Aorta (tissue), 5 donors: ENCODE measurements at places on chromosomes 7 and 10.

DNA sequence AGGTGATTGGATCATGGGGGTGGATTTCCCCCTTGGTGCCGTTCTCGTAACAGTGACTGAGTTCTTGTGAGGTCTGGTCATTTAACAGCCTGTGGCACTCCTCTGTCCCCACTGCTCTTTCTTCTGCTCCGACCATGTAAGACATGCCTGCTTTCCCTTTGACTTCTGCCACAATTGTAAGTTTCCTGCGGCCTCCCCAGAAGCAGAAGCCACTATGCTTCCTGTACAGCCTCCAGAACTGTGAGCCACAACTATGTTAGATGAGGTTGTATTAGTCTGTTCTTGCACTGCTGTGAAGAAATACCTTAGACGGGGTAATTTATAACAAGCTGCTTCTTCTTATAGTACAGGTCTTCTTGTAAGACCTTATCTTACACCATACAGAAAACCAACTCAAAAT, 241.7 kb upstream of the KLF14 start:
- DNase-seq, result no peak

DNA sequence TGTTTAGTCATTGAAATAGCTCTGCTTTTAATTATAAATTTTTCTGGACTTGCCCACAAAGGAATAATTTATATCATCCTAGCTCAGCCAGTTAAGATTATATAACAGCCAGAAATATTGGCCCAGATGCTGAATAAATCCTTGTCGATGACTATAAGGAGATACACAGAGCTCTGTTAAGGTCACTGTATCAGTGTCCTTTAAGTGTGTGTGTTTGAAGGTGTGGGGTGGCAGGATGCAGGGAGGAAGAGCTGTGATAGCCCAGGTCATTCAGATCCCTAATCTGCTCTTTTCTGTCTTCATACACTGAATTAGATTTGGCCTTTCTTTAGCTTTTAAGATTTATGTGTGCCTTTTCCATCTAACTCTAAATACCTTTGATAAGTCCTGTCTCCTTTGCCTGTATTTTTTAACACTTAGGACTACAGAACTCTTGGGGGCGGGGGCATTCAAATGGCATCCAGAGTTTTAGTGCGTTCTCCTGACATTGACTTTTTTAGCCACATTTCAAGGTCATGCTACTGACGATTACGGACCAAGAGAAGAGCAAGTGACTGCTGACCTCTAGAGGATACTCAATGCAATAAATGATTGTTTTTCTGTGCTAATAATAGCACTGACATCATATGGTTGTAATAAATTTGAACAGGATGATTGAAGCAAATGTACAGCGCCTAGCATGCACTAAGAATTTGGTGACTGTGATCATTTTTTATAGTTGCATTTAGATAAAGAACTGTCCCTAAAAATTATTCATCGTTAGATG, 172.3 kb downstream of the CACNB2 start:
- DNase-seq, result no peak

DNA sequence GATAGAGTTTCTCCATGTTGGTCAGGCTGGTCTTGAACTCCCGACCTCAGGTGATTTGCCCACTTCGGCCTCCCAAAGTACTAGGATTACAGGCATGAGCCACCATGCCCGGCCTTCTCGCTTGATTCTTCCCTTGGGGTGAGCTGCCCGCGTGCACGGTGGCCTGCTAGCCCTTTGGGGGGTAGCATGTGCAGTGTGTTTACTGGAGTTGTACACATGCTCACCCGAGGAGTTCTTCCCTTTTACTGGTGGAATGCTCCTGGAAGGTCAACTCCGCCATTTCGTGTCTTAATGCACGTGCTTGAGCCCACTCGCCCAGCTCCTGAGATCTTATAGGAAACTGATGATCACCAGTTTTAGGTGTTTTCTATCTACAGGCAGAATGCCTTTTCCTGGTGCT, 17.0 kb upstream of the ADAMTS14 start:
- DNase-seq, result no peak

GRCh38 chr7:70343519-70343918, 745.2 kb downstream of the AUTS2 start:
- no peak for DNase-seq

GRCh38 chr7:23357190-23358093, 58.3 kb downstream of the MALSU1 start:
- no peak for DNase-seq
